H4 (cell line): ENCODE measurements at places on chromosomes 2 and 18.

DNA sequence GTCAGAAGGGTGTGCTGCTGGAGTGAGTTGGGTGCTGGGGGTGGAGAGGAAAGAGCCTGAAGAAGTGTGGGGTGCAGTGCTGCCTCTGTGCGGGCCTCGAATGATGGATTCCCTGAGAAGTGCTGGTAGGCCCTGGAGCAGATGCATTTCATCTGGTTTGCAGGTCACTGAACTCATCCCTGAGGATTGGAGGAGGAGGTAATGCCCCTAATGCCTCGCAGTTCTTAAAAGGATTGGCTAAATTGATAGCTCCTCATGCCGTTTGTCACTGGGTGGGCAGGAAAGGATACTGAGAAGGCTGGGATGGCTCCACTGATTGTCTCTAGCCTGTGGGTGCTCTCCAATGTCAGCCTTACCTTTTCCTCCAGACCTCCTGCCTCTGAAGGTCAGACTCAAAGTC, 74.1 kb downstream of the CTIF start:
- no peak for DNase-seq

DNA sequence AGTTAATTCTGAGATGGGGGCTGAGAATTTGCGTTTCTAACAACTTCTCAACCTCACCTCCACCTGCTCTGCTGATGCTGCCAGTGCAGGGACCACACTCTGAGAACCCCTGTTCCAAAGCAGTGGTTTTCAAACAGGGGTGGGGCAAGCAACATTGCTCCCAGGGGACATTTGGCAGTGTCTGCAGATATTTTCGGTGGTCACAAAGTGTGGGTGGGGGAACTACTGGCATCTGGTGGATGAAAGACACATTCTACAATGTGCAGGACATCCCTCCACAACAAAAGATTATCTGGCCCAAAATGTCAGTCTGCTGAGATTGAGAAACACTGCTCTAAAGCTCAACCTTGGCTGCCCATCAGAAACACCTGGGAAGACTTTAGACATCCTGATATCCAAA, 188.7 kb upstream of the SATB2 start:
- no peak for DNase-seq

GRCh38 chr2:130385709-130386108, 29.9 kb downstream of the PTPN18 start:
- DNase-seq = no peak

- no peak for DNase-seq
Measured at GRCh38 chr2:122323927-122324326, 568.5 kb downstream of the TSN start.

DNA sequence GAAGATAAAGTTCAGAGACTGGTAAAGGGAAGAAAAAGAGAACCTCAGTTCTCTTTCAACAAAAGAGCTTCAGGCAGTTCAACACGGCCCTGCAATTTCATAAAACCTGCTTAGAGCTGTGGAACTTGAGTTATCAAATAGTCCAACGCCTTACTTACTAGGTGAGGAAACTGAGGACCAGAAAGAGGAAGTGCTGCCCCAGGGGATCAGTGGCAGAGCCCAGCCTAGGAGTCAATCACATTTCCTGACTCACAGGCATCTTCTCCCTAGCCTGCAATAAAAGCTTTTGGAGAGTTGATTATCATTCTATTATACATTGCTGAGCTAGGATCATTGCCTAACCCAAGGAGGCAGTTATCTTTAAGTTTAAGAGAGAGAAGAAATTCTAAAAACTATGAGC, 77.4 kb downstream of the TXNL1 start:
- DNase-seq = no peak

- DNase-seq = peak; percentile 89
Measured at GRCh38 chr2:202375609-202376408, at the start of gene BMPR2. Gene BMPR2, plus strand, starts transcription at chr2:202376327. Its CDS starts 1,148 bp downstream, at chr2:202377475.

- DNase-seq = no peak
Measured at GRCh38 chr2:42810971-42811811, 18.8 kb upstream of the HAAO start.

- no peak for DNase-seq
Measured at GRCh38 chr2:108621687-108622681, 87.7 kb downstream of the LIMS1 start.

GRCh38 chr2:155070489-155070888, 372.0 kb downstream of the KCNJ3 start:
- no peak for DNase-seq

- DNase-seq = no peak
Measured at GRCh38 chr2:127045792-127046501, 61.0 kb downstream of the BIN1 start.

DNA sequence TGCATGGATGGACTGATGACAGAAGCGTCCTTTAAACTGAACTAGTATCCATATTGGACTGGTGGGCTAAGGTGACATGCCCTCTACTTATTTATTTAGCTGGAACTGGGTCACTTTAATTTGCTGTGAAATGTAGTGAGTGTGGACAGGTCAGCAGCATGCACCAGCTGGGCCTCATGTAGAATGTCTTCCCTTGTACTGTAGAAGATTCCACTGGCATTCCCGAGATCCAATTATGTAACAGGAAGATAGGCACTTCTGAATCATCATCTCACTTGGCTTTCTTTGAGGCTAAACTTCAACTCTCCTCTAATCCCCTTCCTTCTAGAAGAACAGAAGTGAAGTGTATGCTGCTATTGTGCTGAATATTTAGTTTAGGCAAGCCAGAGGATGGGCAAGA, 296.2 kb downstream of the SLC8A1 start:
- DNase-seq = no peak

DNA sequence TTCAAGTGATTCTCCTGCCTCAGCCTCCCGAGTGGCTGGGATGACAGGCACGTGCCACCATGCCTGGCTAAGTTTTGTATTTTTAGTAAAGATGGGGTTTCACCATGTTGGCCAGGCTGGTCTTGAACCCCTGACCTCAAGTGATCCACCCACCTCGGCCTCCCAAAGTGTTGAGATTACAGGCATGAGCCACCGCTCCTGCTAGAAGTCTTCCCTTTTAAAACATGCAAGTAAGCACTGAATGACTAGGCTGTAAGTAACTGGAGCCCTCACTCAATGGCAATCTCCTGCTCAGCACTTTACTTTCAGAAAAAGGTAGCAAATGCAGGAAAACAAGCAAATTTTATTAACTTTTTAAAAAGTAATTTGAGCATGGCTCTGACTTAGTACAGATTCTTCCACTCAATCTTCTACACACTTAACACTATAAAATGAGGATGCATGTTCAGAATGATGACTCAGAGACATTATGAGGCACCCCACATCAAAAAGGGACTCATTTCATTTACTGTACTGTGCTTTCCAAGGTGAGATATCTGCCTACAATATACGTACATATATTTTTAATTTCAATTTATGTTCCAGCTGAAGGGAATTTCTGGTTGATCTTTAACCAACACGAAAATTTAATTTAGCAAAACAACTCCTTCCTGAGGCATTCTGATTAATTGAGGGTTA, 6.6 kb upstream of the NCK2 start:
- no peak for DNase-seq

GRCh38 chr2:151916632-151917031, 88.4 kb upstream of the ARL5A start:
- no peak for DNase-seq

DNA sequence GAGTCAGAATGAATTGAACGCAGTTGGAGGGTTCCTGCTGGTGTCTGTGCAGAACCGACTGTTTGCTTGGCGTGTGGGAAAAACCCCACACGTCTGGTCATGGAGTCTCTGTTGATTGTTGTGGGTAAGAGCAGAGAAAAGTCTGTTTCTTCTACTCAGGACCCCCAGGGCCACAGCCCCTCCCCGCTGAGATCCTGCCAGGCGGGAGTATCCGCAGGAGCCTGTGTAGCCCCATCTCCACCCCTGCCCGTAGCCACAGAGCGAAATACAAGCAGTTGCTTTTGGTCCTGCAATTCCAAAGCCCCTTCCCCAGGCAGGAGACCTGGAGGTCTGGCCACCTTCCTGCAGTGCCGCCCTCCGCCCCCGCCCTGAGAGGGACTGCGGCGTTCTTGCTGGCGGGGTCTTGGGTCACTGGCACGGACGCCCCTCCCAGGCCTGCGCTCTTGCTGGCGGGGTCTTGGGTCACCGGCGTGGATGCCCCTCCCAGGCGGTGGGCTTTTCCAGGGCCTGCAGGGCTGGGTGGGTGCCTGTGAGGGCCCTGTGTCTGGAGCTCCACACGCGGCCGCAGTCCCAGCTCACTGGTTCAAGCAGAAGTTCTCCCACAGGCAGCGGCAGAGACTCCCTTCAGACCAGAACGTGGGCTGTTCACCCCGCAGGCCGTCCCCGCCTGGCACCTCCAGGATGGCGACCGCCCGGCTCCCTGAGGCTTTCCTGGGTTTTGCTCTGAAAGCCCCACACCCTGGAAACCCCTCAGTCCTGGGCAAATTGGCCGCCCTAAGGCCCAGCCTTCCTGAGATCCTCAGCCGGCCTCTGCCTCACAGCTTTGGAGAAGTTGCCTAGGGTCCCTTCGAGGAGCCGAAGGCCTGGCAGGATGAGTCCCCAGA, 76.0 kb upstream of the CTDP1 start:
- no peak for DNase-seq

GRCh38 chr2:96923810-96924774, 54.2 kb upstream of the SEMA4C start:
- DNase-seq = no peak

DNA sequence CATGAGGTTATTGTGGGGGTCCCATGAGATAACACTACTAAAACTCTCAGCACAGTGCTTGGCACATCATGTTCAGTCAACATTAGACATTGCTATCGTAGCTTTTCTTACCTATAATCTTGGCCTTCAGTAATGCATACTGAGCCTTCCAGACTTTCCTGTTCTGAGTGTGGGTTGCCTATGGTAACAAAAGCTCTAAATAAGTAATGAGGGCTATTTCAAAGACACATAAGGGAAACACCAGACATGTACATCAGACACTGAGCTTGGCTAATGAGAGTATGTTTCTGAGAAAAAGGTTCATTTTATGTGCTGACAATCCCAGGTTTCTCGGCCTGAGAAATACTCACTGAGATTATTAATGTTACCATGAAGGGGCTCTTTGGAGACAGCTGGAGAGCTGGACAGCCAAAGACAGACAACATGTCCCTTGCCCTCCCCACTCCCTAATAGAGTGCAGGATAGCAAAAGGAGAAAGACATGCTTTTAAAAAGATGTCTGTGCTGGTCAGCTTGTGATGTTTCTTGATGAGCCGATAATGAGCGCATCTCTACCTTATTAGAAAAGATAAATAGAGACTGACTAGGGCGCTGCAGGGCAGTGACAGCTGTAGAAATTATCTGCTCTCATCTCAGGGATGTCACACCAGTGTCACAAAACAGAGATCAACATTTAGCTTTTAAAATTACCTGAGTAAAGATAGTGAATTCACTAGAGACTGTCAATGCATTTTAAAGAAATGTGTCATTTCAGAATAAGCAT, 25.4 kb downstream of the POLE4 start:
- no peak for DNase-seq

- no peak for DNase-seq
Measured at GRCh38 chr18:12397793-12398192, 9.9 kb upstream of the PRELID3A start.

DNA sequence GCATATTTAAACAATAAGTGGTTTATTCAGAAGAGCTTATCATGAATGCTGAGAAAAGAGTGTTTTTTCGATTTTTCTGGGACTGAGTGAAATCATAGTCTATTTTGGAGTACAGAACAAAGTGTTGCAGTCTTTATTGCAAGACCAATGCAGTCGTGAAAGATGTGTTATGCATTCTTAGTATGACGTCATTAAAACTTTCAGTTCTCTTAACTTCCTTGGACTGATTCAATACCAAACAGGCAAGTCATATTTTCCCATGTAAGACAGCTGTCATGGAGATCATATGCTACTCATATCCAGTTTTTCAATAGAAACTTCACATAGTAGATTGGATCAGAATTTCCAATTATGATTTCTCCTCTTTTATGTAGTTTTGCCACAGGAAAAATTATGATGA, 92.6 kb downstream of the RIT2 start:
- DNase-seq = no peak

- DNase-seq = no peak
Measured at GRCh38 chr2:65128297-65129190, 1.4 kb downstream of the RAB1A start.

DNA sequence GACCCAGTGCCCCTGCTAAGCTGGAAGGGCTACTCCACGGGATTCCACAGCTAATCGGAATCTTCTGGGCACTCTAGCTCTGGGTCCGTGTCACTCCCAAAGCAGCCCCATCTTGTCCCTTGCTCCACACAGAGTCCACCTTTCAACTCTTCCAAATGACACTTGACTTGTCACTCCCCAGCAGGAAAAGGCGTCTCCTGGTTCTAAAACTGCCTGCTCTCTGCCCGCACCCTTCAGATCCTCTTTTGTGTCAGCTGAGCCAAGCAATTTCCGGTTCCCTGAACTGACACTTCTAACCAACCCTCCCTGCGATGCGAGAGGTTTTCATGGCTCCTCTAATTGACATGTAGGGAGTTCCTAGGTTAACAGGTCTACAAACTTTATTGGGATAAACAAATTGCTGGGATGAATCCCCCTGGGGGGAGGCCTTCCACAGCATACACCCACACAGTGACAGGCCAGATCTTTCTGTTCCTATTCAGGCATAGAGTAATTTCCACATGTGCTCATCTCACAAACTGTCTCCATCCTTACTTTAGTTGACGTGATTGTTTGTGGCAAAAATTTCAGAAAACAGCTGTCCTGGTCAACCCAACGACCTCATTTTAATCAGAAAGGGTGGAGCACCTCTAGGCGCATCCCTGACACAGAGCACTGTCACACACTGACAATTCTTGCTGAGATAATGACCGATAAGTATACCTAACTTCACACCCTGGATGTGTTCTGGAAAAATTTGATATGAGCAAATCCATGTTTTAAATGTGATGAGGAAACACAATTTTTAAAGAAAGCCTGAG, 104.9 kb downstream of the RBMS1 start:
- no peak for DNase-seq

- no peak for DNase-seq
Measured at GRCh38 chr2:83365476-83365875, 1093.6 kb downstream of the SUCLG1 start.

DNA sequence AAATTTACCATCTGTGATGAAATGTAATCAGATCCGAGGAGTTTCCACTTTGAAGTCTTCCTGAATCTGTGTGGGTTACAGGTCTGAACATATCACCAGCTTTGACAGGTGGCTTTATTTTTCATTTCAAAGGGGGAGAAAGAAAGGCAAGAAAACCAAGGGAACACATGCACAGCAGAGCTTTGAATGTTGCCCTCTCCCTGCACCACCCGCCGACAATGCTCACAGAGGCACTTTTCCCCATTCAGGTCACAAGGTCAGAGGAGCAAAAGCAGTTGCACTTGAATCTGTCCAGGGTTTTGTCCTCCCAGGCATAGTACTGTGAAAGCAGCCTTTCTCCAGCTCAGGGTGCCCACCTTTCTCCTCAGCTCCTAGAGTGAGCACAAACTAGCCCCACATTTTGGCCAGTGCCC, 130.2 kb downstream of the OSR1 start:
- no peak for DNase-seq

GRCh38 chr2:199875400-199875799, 24.4 kb upstream of the FTCDNL1 start:
- no peak for DNase-seq

DNA sequence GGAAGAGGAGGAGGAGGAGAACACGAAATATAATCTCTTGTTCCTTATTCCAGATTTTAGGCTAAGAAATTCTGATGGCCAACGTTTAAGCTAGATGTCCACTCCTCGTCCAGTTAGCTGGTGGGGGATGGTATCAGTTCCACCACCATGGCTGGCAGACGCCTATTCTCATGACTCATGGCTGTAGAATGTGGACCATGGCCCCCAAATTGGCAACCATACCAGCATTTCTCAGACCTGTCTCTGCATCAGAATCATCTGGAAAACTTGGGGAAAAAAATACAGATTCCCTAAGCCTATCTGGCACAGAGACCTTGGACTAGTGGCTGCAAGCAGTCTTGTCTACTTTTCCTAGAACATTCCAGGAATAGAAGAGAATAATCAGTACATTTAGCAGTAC, 267.7 kb upstream of the SIX2 start:
- no peak for DNase-seq
